ENCODE measurements at places on chromosomes 5 and 9.

GRCh38 chr9:37624073-37624472 is 26.7 kb upstream of the FRMPD1 start:
- no peak for DNase-seq

DNA sequence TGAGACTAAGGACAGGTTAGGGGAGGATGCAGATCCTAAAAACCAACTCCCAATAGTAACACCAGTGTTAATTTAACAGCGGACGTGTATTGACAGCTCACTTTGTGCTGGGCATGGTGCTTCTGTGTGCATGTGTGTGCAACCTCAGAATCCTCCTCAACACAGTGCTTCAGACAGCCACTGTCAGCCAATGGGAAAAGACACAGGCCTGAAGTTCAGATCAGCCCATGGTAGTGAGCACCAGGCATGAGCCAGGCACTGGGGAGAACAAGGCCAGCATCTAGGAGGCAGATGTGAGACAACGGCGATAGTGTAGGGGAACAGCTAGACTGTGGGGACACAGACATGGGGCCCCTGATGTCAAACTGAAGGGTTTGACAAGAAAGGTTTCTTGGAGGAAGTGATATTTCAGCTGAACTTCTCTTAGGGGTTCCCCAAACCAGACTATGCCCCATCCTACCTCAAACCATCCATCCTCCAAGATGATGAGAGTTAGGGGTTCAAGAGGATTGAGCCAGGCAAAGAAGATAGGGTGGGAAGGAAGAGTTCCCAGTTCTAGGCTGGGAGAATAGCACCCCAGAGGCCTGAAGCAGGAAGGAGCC is 71.5 kb upstream of the PSD2 start:
- DNase-seq = no peak

DNA sequence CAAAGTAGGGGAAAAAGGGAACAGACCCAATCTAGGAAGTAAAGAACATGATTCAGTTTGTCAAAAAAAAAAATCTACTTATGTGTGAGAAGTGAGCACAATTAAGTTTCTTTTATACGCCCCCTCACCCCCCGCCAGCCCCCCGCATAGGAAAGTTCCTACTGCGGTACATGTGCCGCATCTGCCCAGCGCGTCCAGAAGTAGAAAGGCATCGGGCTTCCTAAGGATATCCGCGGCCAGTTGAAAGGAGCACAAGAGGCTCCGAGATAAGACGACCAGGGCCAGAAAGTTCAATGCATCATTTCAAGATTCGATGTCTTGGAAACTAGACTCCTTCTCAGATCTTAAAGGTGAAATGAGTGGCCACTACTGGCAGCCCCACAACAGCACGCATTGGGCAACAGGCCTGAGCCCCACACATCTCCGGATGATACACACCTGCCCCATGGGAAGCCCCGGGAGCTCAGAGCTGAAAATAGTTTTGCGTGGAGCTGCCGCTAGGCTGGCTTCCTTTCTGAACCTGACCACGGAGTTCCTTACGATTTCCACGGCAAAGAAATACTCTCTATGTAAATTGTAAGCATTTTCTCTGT is 203.9 kb downstream of the RAB3C start:
- DNase-seq = no peak

- no peak for DNase-seq
Observed at GRCh38 chr9:35907711-35908503, 1.4 kb upstream of the SPAAR start.

DNA sequence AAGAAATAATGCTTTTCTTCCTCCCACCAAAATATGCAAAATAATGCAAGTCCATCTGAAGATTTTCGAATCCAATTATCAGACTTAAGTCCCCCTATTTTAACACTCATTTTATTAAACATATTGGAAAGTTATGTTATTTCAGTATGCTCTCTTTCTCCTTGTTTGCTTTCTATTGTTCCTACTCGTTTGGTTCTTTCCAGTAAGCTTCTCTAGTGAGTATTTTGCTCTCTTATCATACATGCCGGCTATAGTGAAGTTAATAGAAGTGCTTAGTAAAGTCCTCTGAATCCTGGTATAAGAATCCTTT is 517 bp downstream of the ALDH1A1 start:
- no peak for DNase-seq

DNA sequence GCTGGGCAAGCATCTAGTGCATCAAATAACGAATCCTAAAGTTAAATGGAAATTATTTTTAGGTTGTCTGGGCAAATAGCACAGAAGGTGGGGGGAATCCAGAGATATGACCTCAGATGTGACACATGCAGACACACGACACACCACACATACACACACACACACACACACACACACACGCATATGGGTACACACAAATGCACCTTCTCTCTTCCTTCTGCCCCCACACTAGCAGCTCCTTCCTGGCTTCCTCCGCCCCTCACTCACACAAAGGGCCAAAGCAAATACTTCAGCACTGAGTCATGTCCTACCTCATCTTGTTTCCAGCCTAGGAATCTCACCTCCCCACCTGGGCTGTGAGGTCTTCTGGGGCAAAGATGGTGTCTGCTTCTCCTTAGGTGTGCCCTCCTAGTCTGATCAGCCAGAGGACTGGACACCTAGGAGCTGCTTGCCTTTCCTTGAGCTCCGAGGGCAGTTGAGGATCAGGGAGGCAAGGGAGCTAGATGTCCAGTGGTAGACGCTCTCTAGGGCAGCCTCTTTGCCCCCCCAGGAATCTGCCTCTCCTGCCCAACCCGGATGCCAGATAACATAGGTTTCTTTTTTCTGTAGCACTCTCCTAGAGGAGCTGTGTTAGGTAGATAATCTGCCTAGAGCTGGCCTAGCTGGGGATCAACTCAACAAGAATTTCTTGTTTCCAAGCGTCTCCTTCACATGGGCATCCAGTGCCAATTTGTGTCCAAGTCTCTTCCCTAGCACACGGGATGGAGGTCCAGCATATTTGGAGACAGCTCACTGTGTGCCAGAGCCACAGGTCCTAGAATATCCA is 14.3 kb upstream of the JADE2 start:
- no peak for DNase-seq

- peak; percentile 68 for DNase-seq
Observed at GRCh38 chr9:122318284-122318683, 52.5 kb upstream of the PTGS1 start.

GRCh38 chr9:124263800-124264426 is 6.2 kb downstream of the NEK6 start:
- no peak for DNase-seq

GRCh38 chr5:11684607-11685006 is 219.6 kb downstream of the CTNND2 start:
- DNase-seq = no peak

DNA sequence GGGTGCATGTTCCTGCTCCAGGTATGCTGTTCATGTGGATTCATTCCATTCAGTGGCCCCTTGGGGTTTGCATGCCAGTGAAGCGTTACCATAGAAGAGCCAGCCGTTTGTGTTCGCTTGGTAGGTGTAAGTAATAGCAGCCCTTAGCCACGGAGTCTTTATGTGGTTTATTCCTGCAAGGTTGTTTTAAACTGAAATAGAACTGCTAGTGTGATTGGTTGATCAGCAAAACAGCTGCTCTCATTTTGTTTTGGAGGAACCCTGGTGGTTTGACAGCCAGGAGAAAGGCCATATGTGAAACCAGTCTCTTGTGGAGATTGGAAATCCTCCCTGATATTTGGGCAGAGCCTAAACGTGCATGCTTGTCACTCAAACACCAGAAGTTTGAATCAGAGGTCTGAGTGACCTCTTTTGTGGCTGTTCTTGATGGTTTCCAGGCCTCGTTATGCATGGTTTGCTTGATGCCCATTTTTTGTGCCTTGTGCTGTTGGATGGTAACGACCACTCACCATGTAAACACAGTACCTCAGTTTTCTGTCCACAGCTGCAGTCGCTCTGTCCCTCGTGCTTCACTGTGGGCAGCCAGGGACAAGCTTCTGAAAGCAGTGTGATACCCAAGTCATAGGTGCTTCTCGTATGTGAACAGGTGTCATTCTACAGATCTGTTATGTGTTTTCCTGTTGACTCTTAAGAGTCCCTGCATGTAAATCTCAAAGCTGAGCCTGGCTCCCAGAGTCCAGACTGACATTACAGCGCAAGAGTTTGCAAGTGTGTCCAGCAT is 58.3 kb upstream of the NXNL2 start:
- no peak for DNase-seq

DNA sequence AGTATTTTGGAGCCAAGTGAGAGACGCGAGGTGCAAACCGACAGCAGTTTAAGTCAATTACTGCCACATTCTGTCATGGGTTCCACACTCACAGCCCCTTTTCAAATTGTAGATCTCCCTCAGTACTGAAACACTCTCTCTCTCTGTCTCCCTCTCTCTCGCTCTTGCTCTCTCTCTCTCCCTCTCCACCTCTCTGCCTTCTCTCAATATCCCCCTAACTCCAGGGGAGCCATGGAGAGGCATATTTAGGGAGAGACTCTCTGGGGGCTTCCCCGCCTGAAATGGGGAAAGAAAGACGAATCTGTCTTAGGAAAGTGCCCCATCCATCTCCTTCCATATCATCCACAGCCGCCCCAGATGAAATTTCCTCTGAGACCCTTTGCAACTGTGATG is 1.6 kb downstream of the BRINP1 start:
- DNase-seq = no peak

DNA sequence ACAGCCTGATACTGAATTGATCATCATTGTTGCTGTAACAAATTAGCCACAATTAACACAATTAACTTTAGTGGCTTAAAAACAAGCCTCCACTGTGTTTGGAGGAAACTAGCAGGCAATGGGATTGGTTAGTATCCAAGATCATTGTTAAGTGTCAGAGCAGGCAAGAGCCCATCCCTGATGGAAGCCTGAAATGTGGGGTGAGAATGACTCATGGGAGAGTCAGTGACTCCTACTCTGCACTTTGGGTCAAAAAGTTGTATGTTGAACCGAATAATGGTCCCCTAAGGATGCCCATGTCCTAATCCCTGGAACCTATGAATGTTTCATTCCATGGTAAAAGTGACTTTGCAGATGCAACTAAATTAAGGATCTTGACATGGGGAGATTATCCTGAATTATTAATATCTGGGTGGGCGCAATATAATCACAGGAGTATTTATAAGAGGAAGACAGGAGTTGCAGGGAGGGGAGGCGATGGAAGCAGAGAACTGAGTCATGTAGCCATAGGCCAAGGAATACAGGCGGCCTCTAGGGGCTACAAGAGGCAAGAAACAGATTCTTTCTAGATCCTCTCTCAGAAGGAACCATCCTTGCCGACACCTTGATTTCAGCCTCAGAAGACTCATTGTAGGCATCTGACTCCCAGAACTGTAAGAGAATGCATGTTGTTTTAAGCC is 28.8 kb downstream of the ALG2 start:
- no peak for DNase-seq

- DNase-seq = no peak
Observed at GRCh38 chr9:74803376-74804017, 84.2 kb downstream of the TRPM6 start.

DNA sequence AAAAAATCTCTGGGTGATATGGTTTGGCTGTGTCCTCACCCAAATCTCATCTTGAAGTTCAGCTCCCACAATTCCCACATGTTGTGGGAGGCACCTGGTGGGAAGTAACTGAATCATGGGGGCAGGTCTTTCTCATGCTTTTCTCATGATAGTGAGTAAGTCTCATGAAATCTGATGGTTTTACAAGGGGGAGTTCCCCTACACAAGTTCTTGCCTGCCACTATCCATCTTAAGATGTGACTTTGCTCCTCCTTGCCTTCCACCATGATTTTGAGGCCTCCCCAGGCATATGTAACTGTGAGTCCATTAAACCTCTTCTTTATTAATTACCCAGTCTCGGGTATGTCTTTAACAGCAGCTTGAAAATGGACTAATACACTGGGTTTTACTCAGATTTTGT is 513.9 kb downstream of the TLE4 start:
- DNase-seq = no peak

- DNase-seq = no peak
Observed at GRCh38 chr9:87405677-87406542, 91.8 kb upstream of the DAPK1 start.

- DNase-seq = no peak
Observed at GRCh38 chr5:40346901-40347300, 332.8 kb upstream of the PTGER4 start.

DNA sequence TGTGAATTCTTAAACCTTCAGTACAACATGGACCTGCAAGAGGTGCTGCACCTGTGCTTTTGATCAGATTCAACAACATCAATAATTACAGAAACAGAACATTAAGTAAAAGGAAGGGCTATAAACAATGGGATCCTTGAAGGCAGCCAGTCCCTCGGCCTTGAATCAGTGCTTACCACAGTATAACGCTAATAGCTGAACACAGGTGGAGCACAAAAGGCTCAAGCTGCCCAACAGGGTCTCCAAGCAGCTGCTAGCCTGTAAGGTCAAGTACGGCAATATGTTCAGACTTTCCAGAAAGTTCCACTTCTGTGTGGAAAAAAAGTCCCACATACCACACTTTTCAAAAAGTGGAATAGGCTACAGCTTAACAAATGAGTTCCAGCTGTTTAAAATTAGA is 61.9 kb upstream of the ITGA1 start:
- DNase-seq = no peak

DNA sequence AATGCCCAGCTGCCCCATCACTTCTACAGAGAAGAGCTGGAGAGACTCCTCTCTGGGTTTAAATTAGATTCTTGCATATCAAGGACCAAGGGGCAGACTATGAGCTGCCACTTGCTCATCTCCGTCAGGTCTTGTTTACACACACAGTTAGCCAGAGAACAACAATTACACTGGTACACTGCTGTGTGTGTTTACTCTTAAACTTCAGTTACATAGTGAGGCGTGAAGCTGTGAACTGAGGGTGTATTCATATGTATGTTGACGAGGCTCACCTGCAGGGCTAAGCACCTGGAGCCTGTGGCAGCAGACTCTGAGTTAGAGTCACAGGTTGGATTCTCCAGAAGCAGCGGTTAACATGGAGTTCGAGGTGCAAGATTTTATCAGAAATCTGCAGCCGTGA is 155.4 kb upstream of the ANKH start:
- no peak for DNase-seq

GRCh38 chr9:95678759-95679158 is 162.0 kb upstream of the PTCH1 start:
- no peak for DNase-seq

- DNase-seq = no peak
Observed at GRCh38 chr5:142601432-142601831, 84.5 kb downstream of the FGF1 start.

GRCh38 chr5:158421319-158421718 is 562.4 kb upstream of the CLINT1 start:
- no peak for DNase-seq

GRCh38 chr5:150656191-150657132 is 4.6 kb upstream of the MYOZ3 start:
- peak; percentile 37 for DNase-seq

DNA sequence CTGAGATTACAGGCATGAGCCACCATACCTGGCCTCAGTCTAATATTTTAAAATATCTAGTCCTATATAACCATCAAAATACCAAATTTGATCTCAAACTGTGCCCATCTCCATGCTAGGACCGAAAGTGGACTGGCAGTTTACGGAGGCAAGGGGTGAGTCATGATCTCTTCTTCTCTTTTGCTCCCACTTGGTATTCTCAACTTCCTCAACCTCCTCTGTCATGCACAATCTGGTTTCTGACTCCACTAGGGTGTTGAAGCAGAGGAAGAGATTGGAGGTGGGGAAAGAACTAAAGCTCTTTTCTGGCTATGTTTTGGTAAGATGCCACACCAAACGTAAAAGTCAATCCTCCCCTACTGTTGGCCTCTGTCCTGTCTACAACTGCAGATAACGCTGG is 55.9 kb upstream of the CEMIP2 start:
- no peak for DNase-seq

Measured in hippocampal formation (tissue), 2 donors.